ENCODE measurements at places on chromosomes 3 and 15.

- no peak for DNase-seq
Measured at GRCh38 chr3:22361521-22361920, 610.5 kb upstream of the ZNF385D start.

DNA sequence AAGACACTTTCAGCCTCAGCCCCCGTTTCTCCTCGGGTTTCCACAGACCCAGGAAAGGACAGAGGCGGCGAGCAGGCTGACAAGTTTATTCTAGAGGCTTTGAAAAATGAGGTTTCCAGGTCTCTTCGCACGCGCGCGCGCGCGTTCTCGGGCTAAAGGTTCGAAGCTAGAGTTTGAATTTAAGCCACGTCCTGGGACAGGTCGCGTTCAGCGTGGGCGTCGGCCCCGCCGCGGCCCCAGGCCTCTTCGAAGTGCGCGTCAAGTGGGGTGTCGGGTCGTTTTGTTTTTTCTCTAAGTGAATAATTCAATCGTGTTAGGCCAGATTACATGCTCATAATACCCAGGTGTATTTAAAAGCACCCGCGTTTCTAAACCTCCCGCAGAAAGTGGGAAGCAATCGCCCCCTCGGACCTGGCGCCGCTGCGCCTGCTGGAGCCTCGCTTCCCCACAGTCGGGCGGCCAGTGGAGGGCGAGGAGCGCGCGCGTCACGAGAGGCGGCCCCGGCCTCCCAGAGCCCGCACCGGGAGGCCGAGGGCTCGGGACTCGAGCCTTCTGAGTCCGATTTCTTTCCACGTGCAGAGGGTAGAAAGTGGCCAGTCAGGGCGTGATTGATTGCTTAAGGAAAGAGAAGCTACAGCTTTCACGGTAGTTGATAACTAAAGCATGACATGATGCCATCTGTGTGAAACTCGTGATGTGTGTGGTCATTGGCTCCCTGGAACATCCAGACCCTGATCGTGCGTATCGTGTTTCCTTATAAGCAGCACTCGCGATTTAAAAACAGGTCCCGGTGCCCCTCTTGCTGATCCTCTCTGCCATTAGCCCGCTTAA lies 15.8 kb upstream of the SOX2 start:
- DNase-seq = no peak

GRCh38 chr15:67897646-67898339 lies 57.9 kb upstream of the RNU6-1 start:
- no peak for DNase-seq

- DNase-seq = no peak
Measured at GRCh38 chr15:57201578-57201977, 174.7 kb upstream of the CGNL1 start.

DNA sequence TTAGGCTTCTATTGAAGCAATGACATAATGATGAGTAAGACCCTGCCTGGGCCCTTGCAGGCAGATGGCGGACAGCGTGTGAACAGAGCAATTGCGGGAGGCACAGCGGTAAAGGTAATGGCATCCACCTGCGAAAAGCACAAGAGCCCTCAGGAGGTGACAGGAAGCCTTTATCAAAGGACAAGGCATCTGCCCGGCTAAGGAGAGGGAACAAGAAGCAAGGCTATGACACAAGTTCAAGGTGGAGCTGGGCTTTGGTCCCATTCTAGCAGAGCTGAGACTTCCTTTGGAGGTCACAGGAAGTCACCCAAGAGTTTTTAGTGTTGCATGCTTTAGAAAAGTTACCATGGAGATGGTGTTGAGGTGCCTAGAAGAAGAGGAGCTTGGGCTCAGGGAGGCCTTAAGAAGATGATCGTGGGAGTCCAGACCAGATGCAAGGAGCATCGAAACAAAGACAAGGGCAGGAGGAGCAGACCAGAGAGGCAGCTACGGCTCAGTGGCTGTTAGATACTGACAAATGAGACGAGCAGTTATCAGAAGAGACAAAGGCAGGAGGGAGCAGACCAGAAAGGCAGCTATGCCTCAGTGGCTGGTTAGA lies 34.5 kb downstream of the OSBPL10 start:
- DNase-seq = no peak

DNA sequence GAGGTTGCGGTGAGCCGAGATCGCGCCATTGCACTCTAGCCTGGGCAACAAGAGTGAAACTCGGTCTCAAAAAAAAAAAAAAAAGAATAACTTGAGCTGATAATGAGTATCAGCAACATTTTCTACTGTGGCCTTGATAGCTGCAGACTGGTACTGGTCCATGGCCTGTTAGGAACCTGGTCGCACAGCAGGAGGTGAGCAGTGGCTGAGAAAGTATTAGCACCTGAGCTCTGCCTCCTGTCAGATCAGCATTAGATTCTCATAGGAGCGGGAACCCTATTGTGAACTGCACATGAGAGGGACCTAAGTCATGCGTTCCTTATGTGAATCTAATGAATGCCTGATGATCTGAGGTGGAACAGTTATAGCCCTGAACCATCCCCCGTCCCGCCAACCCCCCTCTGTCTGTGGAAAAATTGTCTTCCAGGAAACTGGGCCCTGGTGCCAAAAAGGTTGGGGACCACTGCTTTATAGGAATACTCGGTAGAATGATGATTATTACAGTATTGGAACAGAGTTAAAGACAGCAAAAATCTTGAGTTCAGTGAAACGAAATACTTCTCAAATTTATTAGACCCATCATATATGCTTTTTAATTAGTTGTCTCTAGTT lies 126.0 kb downstream of the ZNF609 start:
- no peak for DNase-seq

GRCh38 chr3:82261013-82261412 lies 499.6 kb upstream of the GBE1 start:
- DNase-seq = no peak

DNA sequence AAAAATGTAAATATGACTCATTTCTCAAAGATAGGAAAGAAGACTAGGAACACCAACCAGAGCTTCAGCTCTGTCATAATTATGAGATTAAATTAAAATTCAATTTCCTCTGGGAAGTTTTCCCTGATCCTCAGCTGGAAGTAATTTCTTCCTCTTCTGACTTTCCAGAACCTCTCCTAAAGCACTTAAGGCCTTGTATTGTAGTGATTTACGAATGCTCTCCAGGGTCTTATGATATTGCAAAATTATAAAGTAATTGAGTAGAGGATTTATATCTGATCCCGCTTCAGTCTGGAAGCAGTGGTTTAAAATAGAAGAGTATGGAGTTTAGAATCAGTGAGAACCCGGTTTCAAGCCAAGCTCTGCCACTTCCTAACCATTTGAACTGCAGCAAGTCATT lies 279.8 kb downstream of the ZPLD1 start:
- no peak for DNase-seq

DNA sequence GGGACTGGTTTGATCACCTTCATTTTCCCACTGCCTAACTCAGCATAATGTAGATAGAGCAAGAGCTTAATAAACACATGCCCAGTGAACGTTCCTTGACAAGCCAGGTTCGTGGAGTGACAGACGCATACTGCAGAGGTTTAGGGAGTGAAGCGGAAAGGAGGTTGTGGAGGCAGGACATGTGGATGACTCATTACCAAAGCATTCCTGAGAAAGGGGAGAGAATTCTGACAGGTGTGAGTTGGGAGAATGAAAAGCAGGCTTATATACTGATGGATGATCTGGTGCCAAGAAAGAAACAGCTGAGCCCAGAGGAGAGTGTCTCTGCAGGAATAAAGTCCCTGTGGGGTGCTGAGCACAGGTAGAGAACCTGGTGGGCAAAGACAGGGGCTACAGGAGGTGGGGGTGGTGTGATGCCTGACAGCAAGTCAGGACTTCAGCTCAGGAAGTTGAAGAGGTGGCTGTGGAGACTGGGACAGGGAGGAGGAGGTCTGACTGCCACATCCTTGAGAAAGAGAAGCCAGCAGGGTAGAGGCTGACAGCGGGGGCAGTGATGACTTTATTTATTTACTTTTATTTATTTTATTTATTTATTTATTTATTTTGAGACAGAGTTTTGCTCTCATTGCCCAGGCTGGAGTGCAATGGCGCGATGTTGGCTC lies 2.4 kb upstream of the RPL29 start:
- DNase-seq = no peak

GRCh38 chr15:90058308-90058707 lies 44.0 kb downstream of the IDH2 start:
- DNase-seq = no peak

DNA sequence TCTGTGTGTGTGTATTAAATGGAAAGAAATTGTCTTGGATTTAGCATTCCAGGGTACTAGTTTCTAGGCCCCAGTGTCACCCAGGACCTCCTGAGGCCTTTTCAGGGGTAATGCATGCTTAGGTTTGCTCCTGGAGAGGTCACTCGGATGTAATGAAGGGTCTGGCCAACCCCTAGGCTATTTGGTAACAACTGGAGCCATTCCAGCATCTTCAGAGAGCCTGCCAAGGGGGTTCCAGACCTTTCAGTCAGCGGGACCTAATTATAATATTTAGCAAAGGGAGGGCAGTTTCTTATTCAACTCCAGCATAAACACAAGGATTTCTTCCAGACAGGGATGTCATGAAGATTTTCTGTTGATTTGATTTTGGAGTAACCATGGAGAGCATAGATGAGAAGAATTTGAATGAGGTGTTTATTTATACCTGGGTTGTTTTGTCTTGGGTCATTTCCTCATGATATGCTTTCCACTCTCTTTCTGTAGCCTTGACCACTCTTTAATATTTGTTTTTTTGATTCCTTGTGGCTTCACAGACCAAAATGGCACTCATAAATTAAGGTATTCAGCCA lies 17.4 kb downstream of the KAT2B start:
- no peak for DNase-seq

- DNase-seq = no peak
Measured at GRCh38 chr3:81378552-81379293, 382.7 kb downstream of the GBE1 start.
